ENCODE measurements at places on chromosomes 4 and X.

GRCh38 chrX:103779141-103779789 is 2.6 kb downstream of the PLP1 start:
- DNase-seq: no peak

DNA sequence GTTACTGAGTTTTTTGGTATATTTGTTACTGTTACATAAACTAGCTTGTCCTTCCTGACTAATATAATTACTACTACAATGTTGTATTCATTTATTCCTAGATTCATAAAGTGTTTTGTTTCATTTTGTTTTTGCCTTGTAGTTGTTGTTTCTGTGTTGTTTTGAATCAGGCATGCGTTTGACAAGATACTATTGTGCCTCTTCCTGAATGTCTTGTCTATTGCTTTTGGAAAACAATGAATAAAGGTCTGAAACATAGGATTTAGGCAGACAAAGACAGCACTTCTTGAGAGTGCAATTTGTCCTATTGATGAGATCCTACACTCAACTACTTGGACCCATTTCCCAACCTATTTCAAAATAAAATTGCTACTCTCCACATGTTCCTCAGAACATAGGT is 630.4 kb upstream of the BOD1L1 start:
- no peak for DNase-seq

GRCh38 chr4:47213971-47214370 is 182.6 kb downstream of the GABRB1 start:
- DNase-seq: no peak

DNA sequence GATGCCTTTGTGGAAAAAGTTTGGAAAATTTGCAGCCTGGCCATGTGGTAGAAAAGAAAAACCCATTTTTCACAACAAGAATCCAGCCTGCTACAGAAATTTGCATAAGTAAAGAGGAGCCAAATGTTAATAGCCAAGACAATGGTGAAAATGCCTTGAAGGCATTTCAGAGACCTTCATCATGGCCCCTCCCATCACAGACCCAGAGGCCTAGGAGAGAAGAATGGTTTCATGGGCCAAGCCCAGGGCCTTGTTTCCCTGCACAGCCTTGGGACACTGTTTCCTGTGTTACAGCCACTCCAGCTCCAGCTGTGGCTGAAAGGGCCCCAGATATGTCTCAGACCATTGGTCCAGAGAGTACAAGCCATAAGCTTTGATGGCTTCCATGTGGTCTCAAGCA is 101.4 kb upstream of the LINC00632 start:
- DNase-seq: no peak
